ENCODE measurements at places on chromosomes 1 and 21.

DNA sequence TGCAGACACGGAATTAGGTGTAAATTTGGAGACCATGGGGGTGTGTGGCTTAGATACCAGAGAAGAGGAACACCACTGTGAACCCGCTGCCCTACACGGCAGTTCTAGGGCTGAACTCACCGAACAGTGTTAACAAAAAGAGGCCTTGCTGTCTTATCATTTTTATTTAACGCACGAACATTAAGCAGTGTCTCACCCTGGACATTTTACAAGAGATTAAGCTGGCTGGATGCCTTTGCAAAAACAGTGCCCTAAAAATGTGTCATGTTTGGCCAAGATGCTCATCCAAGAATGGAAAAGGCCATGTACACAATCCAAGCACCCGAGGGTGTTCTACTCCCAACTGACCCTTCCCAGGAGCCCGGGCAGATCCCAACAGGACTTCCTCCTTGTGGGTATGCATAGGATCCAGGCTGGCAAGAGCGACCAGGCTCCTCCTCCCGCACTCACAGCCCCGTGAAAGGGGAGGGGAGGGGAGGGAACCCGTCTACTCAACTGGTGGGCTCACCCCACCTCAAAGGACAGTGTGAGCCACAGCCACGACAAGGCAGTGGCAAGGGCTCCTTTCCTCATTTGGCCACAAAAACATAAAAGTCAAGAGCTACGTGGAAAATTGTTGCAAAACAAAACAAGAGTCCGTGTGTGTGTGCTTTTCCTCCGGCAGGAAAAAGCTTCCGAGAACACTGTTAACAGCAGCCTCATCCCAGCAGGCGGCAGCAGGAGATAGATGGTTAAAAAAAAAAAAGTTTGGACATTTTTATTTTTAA, 20.3 kb downstream of the C2CD2 start:
- no peak for DNase-seq

- DNase-seq: no peak
These were observed 834.1 kb upstream of the PRMT6 start for GRCh38 chr1:106222403-106222802.

DNA sequence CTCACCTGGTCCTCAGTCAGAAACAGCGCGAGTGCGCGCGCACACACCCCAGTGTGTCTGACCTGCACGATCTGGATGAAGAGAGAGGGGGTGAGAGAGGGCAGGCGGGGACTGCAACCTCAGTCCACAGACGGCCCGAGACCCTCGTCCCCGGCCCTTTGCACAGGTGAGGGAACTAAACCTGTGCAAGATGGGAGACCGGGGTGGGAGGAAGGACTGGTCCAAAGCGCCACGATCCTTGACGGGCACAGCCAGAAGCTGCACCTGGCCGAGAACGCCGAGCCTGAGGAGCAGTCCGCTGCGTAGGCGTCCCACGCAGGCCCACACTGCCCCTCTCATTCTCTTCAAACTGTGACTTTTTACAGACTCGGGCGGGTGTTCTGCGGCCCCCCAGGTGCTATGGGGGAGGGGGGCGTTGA, 519 bp upstream of the IQCC start:
- no peak for DNase-seq

DNA sequence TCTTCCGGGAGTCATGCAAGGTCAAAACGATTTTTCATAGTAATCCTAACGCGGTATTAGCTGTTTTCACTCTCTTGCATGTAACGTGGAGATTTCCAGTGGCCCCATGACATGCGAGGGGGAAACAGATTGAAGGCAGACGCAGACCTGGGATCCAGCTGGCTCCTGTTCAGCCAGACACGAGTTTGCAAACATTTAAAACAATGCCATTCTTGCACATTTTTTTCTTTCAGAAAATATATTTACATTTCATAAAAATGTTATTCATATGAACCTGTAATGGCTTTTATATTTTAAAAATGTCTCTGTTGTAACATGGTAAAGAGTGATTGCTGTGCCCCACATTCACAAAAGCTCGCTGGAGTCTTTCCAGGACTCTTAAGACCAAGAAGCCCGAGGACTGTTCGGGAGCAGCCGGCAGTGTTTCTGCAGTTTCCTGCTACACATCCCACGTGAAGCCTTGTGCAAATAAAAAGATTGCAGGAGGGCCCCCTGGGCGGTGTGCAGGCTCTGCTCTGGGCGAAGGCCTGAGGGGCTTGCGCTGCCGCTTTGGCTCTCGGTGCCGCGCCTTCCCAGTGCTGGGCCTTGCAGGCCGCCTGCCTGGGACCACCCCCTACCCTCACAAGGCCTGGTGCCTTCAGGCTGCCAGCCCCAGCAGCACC, 184.9 kb downstream of the DYRK1A start:
- DNase-seq: peak; percentile 51

- no peak for DNase-seq
These were observed 12.8 kb downstream of the PMVK start for GRCh38 chr1:154923695-154924094.

DNA sequence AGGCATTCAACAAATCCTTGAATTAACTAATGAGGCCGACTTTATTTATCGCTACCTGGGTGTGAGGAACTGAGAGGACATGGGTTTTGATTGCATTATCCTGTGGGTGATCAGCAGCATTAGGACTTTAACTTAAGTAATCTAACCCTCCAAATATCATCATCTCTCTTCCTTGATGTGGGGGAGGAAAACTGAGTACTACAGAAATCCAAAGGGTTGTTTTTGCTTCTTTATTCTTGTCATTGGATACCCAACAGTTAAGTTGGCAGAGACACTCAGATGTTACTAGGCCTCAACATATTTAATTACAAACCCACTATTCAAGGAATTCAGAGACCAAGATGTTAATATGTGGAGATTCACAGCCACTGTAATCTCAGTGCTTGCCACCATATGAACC, 97.4 kb upstream of the ST6GALNAC5 start:
- DNase-seq: no peak

GRCh38 chr1:88208389-88208788, 475.7 kb upstream of the PKN2 start:
- DNase-seq: no peak

DNA sequence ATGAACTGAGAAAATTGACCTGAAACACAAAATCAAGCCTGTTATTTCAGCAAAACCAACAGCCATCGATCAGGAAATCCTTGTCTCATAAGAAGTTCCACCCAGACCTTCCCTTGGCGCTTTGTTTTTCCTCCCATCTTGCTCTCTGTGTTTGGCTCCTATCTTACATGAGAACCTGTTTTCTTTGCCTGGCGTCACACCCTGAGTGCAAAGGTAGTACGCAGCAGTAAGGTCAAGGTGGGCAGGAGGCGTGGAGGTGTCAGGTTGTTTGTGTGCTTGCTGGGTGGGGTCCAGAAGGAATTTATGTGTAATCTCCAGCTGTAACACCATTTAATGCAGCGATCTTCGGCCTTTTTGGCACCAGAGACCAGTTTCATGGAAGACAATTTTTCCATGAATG, 50.5 kb downstream of the C1orf21 start:
- DNase-seq: no peak

DNA sequence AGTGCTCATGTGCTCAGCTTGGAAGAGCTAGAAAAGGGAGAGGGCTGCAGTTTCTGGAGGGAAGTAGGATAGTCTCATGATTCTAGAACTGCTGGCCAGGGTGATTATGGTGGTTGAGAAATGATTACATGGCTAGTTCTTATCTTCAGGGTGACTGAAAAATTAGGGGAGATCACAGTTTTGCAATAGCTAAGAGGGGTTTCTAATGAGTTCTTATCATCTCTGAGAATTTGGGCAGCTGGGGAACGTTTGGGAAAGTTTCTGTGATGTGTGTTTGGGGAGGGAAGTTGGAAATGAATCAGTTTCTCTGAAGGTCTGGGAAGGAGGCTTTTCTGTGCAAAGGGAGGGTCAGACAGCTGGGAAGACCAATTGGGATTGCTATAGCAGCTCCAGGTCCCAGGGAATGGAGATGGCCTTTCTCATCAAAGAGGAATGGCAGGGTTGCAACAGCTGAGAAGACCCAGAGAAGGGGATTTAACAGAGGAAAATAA, 7.6 kb upstream of the RHOU start:
- no peak for DNase-seq

- peak; percentile 64 for DNase-seq
These were observed 26.6 kb downstream of the ATF6 start for GRCh38 chr1:161792740-161793139.
